CD4-positive, alpha-beta T cell treated with Interferon gamma for 1 hour (primary cell): ENCODE measurements at places on chromosomes 6 and 20.

DNA sequence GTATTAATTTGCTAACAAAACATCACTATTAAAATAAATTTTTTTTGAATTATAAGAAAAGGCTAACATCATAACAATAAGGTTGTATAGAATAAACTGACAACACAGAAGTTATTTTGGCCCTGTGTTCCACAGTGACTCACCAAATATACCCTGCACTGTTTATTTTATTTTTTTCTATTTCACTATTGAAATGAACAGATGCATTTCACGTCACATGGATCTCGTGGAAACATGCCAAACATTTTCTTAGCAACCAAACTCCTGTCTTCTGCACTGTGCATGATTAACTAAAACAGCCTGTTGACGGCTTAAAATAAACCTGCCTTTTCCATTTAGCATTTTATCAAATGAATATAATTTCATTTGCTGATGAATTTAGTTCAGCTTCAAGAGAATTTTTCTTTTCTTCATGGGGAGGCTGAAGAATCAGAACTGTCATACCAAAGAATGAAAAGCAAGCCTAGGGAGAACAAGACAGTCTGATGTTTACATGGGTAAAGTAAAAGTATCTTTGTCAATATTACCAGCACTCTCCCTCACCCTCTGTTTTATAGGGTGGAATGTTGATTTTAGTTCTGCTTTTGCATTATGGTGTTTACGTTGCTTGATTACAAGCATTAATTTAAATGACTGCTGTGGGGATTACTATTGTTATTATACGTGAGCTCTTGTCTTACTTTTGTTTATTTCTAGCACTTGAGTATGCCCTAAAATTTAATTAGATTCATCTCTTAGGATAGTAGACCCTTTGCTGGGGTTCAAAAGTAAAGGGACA is 115.3 kb downstream of the LCA5 start:
- DNase-seq, result no peak

GRCh38 chr6:17785094-17785787 is 78.5 kb upstream of the NUP153 start:
- no peak for DNase-seq

GRCh38 chr6:116847227-116847626 is 18.3 kb upstream of the GPRC6A start:
- no peak for DNase-seq

DNA sequence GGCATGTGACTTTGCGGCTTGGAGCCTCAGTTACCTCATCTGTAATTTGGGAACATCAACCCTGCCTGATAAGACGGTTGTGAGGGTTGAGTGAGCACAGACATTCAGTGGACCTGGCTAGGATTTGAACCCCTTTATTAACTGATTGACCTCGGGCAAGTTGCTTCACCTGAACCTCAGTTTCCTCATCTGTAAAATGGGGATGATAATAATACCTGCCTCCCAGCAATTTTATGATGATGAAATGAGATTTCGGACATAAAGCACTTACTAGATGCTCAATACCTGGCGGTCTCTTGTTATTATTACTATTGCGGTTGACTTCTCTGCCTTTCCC is 51.5 kb downstream of the CEBPB start:
- DNase-seq, result no peak

DNA sequence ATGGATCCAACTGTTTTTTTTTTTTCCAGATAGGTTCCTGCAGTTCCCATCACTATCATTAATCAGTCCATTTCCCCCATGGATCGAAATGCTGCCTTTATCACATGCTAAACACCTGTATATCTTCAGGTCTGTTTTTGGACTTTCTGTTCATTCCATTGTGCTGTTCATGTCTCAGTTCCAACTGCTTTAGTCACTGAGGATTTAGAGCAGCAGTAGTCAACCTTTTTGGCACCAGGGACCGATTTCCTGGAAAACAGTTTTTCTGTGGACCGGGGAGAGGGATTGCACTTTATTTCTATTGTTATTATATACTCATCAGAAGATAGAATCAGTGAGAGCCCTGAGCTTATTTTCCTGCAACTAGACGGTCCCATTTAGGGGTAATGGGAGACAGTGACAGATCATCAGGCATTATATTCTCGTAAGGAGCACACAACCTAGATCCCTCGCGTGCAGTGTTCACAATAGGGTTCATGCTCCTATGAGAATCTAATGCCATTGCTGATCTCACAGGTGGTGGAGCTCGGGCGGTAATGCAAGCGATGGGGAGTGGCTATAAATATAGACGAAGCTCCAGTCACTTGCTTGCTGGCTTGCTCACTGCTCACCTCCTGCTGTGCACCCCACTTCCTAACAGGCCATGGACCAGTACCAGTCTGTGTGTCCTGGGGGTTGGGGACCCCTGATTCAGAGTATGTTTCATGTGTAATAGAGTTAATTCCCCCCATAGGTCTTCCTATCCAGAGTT is 46.0 kb downstream of the CAP2 start:
- no peak for DNase-seq

GRCh38 chr6:151690768-151691562 is 116.5 kb upstream of the ESR1 start:
- peak; percentile 11 for DNase-seq

DNA sequence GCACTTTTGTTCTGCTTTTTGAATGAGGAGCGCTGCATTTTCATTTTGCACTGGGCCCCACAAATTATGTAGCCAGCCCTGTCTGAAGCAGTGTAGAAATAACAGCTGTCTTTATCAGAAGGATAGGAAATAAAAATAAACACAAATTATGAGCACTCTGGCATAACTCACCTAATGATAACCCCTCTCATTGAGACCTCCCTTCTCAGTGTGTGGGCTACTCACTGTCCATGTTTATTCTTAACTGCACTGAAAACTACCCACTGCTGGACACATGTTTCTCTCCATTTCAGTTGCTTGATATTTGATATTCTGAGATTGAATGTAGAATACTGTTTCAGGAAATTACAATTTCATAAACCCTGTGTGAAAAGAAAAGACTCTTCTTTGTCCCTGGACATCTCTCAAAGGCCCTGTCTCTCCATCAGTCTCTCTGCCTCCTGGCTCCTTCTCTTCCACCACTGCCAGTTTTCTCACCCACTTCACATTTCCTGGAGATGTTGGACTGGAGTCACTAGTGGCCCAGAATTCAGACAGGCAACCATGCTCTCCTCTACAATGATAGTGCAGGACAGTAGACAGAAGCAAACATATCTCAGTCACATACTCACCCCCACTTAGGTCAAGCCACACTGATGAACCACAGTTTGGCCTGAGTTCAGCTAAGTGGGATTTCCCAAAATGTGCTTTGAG is 29.6 kb upstream of the SAYSD1 start:
- no peak for DNase-seq

DNA sequence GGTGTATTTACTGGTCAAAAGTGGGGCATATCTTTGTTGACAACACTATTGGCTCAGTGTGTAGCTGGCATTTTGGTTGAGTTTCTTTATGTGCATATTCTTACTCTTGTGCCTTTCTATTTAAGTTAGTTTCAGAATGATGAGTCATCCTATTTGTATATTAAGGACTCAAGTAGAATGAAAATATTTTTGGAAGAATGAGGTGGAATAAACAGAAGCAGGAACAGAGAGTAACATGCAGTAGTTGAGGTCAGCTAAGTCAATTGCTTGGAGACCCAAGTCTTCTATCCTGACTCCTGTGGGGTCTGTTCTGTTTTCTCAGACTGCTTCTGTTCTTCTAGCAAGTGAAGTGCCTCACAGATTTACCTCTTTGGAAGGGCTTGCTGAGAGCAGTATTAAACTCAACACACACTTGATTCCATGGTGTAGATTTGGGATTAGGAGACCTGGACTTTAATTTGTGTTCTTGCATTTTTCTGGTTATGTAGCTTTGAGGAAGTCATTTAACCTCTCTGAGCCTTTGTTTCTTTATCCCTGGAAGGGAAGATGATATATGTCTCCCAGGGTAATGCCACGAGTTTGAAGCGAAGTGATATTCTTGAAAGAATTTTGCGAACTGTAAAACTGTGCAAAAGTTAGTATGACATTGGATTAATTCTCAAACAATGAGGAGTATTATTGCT is 324.3 kb downstream of the QKI start:
- no peak for DNase-seq

DNA sequence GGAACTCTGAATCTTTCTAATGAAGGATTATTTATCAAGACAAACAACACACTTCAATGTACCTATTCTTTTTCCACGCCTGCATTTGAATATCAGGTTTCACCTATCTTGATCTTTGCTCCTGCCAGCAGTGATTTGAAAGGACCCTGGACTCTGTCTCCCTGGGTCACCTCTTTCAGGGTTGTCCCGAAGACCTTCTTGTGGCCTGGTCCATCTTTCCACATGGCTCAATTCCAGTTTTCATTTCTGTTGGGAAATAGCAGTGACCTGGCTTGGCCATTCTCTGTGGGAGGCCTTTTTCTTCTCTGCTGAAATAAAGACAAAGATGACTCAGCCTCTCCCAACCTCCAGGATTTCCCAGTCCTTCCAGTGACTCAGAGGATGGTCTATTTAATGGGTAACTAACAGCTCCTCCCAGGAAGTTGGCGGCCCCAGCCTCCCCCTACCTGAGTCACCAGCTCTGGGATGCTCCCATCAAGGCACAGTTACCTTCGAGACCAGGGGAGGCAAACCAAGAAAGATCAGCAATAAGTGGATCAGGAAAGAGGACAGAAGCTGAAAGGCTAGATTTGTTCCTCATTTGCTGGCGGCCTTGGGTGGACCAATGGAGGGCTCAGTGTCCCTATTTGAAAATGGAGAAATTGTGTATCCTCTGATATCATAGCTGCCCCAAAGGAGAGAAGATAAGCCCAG is 120.2 kb upstream of the RNF24 start:
- no peak for DNase-seq

DNA sequence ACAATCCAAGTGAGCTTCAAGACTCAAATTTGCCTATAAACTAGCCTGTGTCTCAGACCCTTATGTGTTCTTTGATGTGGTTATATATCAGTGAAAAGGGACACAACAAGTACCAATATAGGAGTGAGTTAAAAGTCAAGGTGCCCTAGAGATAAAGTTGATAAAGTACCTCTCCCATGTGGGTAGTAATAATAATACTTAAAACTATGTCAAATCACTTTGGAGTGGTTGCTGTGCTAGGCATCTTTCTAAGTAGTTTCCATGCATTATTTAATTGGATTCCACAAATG is 100.4 kb downstream of the BMP5 start:
- no peak for DNase-seq

- DNase-seq, result peak; percentile 86
Measured at GRCh38 chr20:38842558-38842981, 37.1 kb downstream of the PPP1R16B start.

- DNase-seq, result no peak
Measured at GRCh38 chr20:56249956-56250355, 1.4 kb downstream of the MC3R start.

- no peak for DNase-seq
Measured at GRCh38 chr20:48689388-48689787, 138.4 kb downstream of the PREX1 start.

- DNase-seq, result no peak
Measured at GRCh38 chr6:87660226-87660911, 41.7 kb downstream of the AKIRIN2 start.

DNA sequence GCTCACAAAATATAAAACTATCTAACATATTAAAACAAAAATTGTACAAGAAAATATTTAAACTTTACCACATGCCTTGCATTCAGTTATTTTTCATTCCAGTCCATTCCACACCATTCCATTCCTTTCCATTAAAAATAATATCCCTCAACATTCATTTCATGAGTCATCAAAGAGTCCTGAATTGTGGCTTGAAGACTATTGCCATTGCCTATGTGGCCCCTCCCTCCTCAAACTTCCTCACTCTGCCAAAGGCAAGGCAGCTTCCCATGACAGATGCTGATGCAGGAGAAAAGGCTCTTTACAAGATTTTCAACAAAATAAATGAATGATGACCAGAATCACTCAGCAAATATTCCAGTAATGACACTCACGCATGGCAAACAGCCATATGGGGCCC is 31.7 kb downstream of the IL20RA start:
- DNase-seq, result no peak

- DNase-seq, result no peak
Measured at GRCh38 chr20:61830991-61831390, 234.7 kb downstream of the TAF4 start.

GRCh38 chr6:2535506-2535905 is 215.2 kb downstream of the MYLK4 start:
- no peak for DNase-seq

DNA sequence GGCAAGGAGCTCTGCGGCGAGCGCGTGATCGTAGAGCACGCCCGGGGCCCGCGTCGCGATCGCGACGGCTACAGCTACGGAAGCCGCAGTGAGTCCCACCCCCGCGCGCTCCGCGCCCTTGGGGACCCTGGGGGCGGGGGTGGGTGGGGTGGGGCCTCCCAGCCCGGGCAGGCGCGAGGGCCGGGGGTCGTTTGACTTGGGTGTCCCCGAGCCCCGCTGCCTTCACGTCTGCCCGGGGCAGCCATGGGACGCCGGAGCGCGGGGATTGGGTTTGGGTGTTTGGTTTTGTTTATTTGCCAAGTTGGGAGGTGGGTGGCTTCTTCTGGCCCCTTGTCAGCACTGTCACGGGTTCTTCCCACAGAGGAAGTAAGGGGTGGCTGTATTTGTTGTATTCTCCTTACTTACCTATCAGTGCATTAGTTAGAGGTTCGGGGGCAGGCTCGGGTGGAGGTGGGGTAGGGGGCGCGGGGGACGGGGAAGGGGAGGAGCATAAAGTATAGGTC is 777 bp downstream of the SRSF6 start:
- no peak for DNase-seq

DNA sequence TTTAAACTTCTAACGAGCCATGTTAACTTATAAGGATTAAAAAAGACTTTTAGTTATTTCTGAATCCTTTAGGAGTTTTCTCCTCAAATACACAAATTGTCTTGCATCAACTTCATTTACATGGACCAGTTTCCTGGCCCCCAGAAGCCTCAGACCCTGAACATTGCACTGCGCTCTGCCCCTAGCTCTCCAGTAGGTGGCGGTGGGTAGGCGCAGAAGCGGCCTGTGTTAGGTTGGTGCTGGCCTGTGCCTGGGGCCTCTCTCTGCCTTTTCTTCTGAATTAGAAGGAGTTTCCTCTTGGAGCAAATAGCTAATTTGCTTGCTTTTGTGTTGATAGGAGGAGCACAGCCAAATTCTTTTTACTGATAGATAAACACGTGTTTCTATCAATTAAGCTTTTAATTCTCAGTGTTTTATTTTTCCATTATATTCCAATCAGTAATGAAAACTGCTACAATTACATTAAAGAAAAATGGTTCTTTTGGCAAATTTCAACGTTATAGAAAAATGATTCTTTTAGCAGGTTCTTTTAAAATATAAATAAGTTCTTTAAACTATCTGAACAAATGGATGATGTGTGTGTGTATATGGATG is 44.4 kb downstream of the DTD1 start:
- DNase-seq, result peak; percentile 32

- DNase-seq, result no peak
Measured at GRCh38 chr6:144413418-144413817, 128.3 kb downstream of the UTRN start.

- no peak for DNase-seq
Measured at GRCh38 chr20:34049897-34050695, 56.4 kb downstream of the RALY start.

- DNase-seq, result no peak
Measured at GRCh38 chr20:4524792-4525191, 196.9 kb upstream of the PRND start.
